ELR (cell line): ENCODE measurements at places on chromosomes 4 and X.

DNA sequence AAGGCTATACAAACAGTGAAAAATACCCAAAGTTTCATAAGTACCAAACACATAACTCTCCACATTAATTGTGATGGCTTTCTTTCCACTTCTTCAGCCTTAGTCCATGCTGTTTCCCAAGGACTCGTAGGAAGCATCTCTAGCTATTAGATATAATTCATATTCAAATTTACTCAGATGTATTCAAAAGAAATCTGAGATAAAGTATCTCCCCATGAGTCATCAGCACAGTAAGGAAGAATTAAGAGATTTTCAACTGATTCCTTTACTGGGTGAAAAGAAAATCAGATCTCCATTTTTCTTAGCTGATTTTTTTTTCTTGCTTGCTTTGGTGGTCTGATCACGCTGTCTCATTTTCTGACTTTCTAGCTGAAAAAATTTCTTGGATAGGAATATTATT is 71.7 kb downstream of the MID1 start:
- peak; percentile 25 for DNase-seq

GRCh38 chr4:158610790-158611189 is 60.9 kb downstream of the C4orf46 start:
- DNase-seq, result no peak

GRCh38 chrX:39855748-39856129 is 242.0 kb downstream of the BCOR start:
- peak; percentile 57 for DNase-seq

- no peak for DNase-seq
These were observed 11.4 kb upstream of the EXOC1L start for GRCh38 chr4:55808186-55808585.

- no peak for DNase-seq
These were observed at the start of gene GPR82 for GRCh38 chrX:41723826-41724225. TSS of gene GPR82 (plus strand) at chrX:41724181. CDS start at chrX:41727027, 2,846 bp downstream.

GRCh38 chr4:88730811-88731210 is 33.2 kb upstream of the NAP1L5 start:
- no peak for DNase-seq

- no peak for DNase-seq
These were observed 2.5 kb upstream of the PRKX start for GRCh38 chrX:3715921-3716320.

DNA sequence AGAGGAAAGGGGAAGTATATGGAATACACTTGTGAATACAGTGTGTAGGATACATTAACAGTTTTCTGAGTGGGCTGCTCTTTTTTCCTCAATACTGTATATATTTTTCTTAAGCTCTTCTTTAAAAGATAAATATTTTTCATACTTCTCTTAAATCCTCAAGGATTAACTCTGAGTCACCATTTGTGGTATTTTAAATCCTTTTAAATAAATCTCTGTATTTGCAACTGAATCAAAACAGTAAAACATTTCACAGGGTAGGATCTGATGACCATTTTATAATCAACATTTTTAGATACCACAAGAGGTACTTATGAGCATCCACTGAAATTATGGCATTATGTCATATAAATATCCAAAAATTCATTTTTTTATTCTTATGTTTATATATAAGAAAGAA is 87.6 kb downstream of the GAB1 start:
- peak; percentile 8 for DNase-seq

- no peak for DNase-seq
These were observed 171.4 kb upstream of the GALNT7 start for GRCh38 chr4:172997217-172997609.

- DNase-seq, result no peak
These were observed 274.6 kb downstream of the RPA4 start for GRCh38 chrX:97158269-97158668.

- peak; percentile 49 for DNase-seq
These were observed 36.7 kb upstream of the FBXW7 start for GRCh38 chr4:152572417-152573086.

GRCh38 chrX:10098270-10098713 is 58.5 kb upstream of the CLCN4 start:
- DNase-seq, result no peak

DNA sequence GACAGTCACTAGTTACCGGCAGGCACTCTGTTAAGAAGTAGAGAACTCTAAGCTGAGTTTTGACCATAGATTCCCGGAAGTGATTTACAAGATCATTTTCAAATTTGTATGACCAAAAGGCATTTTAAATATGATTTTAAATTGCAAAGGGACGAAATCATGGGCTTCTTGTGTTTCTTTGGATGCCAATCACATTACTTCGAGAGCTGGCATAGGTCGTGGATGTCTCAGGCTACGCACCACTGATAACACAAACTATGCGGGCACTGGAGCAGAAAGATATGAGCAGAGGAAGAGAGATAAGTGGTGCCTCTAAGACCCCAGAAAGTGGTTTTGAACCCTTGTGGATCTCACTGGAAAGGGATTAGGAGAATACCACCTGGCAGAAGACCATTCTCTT is 294.2 kb upstream of the FTHL17 start:
- DNase-seq, result no peak

- peak; percentile 16 for DNase-seq
These were observed 4.8 kb upstream of the FBXL5 start for GRCh38 chr4:15659768-15660570.

- peak; percentile 26 for DNase-seq
These were observed 46.2 kb upstream of the TRPC3 start for GRCh38 chr4:121998024-121998423.

DNA sequence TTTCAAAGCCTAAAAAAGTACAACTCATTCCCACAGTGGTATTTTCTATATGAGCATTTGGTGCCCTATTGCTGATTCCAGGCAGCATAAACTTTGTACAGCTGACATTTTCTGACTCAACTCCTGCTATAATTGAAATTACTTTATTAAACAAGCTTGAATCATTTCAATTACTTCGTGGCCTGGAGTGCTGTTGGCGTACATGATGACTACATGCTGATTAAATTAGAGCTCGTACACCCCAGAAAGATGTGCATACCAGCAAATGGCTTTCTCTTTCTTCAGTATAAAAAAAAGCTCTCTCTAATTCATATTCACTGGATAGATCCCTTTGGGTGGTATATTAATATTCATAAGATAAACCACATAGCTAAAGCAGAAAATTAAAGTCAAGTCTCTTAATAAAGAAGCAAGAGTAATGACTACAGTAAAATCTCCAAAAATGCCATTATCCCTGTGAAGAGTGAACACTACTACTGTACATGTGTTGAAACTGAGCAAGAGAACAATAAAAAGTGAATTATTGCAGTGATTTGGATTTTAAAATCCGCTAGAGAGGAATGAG is 245.0 kb upstream of the IGFBP7 start:
- DNase-seq, result peak; percentile 31

- no peak for DNase-seq
These were observed 13.4 kb upstream of the PAPSS1 start for GRCh38 chr4:107733431-107733925.

DNA sequence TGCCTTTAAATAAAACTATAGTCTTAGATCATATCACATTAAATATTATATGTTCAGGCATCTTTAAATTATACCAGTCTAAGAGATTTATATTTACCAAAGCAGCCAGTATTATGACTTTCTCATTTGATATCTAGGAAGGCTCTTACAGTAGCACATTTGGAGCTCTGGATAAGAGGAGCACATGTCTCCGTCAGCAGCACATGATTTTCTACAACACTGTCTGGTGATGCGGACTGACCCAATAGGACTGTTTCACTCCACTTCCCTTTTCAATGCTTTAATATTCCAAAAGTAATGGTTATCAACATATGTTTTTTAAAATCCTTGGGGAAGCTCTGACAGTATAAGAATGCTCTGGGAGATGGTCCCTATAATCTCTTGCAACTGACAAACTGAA is 61.5 kb downstream of the HAUS3 start:
- DNase-seq, result no peak

GRCh38 chr4:8317474-8317873 is 47.9 kb downstream of the HTRA3 start:
- DNase-seq, result no peak

GRCh38 chr4:74037076-74037955 is 1.2 kb downstream of the CXCL3 start:
- peak; percentile 29 for DNase-seq

DNA sequence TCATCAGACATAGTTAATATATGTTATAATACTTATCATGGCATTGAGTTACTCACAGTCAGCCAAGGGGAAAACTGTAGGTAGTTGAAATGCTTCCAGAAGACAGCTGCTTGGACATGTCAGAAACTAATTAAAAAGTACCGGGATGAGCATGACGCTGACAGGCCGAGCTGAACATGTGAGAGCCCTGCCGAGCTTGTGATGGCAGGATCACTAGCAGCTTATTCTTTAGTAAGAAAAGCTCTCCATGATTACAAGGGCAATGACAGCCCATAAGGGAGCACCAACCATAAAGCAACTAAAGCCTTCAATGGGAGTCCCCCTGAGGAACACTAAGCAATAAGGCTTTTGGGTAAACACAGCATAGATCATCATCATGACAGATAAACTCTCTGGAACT is 435.6 kb downstream of the TLL1 start:
- DNase-seq, result no peak

DNA sequence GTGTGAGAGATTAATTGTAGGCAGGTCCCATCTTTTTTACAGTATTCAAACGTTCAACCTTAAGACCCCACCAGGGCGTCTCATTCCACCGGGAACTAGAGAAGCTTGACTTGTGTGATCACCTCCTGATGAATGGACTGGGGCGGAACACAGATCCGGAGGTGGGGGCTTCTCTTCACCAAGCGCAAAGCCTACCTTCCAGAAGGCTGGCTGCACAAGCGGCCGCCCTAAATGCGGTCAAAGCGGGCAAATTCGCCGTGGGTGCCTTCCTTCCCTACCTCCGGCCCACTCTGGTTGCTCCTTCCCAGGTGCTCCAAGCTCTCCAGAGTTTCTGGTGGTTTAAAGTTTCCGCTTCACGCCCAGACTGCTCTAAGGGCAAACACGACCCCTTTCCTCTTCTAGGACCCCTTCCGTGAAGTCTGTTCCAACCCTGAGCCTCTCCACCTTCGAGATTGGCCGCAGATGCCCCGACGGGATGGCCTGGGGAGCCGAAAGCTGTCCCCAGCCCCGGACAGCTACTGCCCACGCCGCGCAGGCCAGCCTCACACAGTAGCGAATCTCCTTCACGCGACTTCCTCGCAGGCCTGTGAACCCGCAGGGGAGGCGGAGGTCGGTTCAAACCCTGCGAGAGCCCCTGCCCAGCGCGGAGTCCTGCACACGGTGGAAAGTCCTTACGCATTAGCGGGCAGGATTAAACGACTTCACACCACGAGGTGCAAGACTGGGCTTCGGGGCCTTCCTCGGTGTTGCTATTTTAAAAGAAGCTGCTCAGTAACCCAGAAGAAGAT is 1.6 kb upstream of the WWC2 start:
- no peak for DNase-seq

DNA sequence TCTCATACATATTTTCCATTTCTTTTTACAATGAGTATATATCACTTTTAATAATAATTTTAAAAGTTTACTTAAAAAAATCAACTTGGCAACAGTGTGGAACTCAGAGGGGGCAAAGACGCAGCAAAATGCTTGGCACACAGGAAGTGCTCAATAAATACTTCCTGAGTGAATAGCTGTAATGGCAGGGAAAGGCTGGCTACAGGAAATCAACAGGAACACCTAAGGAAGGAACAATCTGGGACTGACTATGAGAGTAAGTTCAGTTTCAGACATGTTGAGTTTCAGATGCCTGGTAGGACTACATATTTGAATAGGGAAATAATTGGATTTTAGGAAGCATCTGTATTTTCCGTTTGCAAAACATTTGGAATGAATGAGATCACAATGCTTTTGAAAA is 137.6 kb downstream of the SCLT1 start:
- DNase-seq, result no peak
